Testis (tissue), 5 donors: ENCODE measurements at places on chromosomes 12 and 14.

GRCh38 chr12:78568321-78569020 lies 296.1 kb upstream of the SYT1 start:
- no peak for DNase-seq

- DNase-seq: no peak
Observed at GRCh38 chr12:114499338-114499737, 93.4 kb upstream of the TBX5 start.

- DNase-seq: no peak
Observed at GRCh38 chr14:83607682-83608081, 1922.3 kb upstream of the FLRT2 start.

DNA sequence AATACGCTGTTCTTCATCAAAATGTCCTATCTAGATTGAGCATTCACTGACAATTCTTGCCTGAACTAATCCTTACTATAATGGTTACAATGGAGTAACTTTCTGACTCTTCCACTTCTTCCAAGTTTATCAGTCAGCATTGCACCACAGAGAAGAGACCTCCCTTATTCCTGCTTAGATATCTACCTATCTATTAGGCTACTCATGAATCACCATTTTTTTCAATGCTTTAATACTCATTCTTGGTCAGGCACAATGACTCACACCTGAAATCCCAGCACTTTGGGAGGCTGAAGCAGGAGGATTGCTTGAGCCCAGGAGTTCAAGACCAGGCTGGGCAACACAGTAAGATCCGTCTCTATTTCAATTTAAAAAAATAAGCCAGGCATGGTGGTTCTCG lies 39.3 kb downstream of the RPS6KA5 start:
- no peak for DNase-seq

DNA sequence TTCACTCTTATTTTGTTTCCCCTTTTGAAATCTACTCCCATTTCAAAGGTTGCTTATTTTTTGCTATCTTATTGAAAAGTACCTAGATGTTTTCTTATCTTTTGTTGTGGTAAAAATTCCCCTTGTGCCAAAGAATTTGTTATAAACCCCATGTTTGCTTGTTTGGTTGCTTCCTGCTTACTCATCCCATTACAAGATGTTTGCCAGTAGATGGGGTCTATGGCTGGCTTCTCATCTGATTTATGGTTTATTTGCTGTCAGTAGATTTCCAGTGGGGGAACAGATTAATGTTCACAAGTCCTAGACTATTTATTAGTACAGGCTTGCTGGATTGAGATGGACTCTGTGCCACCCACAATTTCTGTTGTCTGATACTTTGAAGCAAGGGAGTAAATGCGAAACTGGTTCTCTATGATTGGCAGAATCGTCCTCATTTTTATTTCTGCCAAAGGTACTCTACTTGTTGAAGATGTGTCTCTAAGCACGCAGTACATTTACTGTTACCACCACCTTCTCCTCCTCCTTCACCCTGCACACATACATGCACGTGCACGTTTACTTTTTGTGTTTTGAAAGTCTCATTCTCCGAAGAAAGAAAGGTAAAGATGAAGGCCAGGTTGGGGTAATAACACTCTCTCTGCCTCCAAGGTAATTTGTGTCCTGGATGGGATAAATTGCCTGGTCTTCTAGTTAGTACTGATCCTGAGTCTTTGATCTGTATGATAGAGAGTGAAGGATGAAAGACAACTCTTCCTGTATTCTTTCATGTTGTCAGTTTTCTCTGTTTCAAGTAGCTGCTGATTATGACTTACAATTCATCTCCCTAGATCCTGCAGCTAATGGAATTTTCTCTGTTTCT lies 117.2 kb upstream of the ATP2B1 start:
- no peak for DNase-seq

GRCh38 chr12:31118347-31119191 lies 44.9 kb downstream of the DDX11 start:
- no peak for DNase-seq
